Stimulated activated CD8-positive, alpha-beta memory T cell treated with anti-CD3 and anti-CD28 coated beads, Interleukin-15, amount 100 ng/mL, for 24 hours (primary cell): ENCODE measurements at places on chromosomes 7 and 10.

DNA sequence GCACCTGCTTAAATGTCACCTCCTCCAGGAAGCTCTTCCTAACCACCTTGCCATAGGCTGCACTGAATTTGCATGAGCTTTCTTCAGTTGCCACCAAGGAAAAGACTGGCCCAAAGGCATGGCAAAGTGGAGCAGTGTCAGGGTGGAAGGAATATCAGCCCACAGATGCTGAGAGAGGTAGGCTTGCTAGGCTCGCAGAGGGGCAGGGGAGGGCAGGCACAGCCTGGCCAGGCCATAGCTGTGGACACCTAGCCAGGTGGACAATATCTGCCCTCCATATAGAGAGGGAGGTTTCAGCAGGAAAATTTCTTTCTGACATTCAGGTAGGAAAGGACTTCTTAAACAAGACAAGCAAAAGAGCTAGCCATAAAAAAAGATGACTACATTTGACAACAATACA, 166.3 kb downstream of the GRID1 start:
- DNase-seq: no peak

DNA sequence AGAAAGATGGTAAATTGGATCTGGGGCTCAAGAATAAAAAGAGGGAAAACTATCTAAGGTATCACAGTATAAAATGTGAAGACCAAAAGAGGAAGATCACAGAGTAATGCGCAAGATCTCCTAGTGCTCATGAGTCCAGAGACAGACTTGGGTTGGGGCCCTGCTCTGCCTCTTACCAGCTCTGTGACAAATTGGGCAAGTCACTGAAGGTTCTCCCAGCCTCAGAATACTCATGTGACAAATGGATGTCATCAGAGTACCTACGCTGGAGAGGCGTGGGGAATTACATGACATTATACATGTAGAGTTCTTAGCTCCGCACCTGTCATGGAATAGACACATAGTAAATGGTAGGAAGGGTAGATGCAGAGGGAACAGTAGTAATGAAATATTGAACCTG, 124.4 kb downstream of the DOCK4 start:
- DNase-seq: no peak

DNA sequence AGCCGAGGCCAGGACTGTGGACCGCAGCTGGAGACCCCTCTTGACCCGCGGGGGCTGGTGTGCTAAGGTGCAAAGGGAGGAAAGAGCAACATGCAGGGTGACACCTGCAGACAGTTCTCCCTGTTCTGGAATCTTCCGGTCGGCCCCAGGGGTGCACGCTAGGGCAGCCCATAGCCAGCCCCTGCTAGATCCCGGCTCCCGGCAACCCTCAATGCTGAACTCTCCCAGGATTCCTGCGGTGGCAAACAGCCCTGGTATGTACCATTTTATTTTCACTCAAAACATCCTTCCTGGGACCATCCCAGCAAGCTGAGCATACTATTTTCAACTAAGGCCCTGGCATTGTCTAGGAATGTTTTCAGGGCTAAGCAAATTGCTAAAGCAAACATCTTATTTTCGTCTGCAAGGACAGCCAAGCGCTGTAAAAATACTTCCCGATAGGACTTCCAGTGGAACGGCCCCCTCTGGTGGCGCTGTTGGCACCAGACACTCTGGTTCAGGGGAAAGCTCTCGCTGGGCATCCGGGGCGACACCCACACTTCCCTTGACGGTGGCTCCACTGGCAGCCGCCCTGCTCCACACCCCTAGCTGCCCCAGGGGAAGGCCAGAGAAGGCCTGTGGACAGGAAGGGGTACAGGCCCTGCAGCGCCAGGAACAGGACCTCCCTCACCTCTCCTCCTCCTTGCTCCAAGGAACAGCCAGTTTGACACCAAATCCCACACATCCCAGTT, 99.4 kb downstream of the CTBP2 start:
- peak; percentile 8 for DNase-seq

DNA sequence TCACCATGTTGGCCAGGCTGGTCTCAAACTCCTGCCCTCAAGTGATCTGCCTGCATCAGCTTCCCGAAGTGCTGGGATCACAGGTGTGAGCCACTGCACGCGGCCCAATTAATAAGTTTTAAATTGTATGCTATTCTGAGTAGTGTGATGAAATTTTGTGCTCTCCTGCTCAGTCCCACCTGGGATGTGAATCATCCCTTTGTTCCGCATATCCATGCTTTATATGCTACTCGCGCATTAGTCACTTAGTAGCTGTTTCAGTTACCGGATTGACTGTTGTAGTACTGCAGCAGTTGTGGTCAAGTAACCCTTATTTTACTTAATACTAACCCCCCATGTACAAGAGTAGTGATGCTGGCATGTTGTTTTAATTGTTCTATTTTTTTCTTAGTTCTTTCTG, 47.3 kb upstream of the OIT3 start:
- no peak for DNase-seq
